ENCODE measurements at places on chromosomes 11 and 22.
A peak's percentile ranks its signal among the peaks of the same experiment; 100 is the strongest.

DNA sequence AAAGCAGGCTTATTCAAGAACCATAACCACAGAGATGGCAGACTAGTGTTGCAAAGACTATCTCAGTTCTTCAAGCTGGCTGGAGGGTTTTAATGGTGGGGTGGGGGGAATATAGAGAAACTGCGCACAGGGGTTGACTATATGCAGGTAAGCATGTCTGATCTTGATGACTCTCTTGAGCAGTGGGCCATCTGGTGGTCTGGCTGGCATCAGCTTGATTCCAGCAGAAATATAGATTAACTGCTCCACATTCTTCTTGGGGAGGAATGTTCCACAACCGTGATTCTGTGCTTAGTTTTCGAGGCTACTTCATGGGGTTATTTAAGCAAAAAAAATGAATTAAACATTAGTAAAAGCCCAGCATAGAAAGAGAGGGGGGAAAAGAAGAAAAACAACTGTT lies 158.8 kb upstream of the PGR start:
- no peak for DNase-seq

DNA sequence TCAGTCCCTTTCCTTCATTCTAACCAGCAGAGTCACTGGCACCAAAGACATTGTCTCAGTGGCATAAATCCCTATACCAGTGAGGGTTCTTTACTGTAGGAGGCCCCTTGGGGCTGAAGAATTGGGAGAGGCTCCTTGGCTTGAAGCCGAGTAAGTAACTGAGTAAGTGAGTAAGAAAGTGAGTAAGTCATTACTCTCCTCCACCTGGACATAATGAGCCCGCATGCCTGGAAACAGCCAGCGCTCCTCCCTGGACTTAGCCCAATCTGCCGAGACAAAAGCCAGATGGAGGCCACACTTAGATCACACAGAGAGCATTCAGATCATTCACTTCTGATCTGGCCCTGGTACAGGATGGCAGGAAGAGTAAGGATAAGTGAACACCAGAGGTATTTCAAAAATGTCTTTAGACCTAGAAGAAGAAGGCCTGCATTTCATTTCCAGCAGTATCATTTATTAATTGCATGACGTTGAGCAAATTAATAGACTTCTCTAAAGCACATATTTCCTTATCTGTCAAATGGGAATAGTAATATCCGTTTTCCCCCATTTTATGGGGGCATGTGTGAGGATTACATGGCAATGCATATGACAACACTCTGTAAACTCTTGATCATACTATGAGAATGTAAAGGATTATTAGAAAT lies 8.2 kb upstream of the MICAL3 start:
- no peak for DNase-seq

GRCh38 chr11:76615950-76616349 lies 54.6 kb downstream of the LRRC32 start:
- no peak for DNase-seq

DNA sequence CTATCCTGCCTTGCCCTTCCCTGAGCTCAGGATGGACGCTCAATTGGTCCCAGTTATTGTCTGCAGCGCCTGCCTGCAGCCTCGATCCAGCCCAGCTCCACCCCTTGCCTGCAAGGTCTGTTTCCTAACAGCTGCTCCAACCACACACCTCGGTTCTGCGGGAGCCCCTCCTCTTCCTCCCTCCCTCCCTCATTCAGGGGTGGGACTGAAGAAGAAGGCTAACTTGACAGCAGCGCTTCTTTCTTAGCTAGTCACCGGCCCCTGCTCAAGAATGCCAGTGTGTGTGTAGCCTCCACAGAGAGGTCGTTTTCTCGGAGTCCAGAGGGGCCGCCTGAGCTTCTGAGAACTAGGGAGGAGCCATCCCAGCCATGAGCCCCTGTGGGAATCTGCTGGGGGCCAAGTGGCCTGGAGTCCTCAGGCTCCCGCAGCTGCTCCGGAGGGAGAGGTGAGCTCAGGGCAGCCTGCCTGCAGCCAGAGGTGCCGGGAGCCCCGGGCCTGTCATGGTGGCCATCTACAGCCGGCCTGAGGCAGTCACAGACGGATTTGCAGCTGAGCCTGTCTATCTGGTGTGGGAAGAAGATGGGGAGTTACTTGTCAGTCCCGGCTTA lies 36.1 kb downstream of the LIMK2 start:
- peak; percentile 72 for DNase-seq

- DNase-seq = no peak
Observed at GRCh38 chr22:19959587-19960490, 18.2 kb upstream of the TXNRD2 start.

DNA sequence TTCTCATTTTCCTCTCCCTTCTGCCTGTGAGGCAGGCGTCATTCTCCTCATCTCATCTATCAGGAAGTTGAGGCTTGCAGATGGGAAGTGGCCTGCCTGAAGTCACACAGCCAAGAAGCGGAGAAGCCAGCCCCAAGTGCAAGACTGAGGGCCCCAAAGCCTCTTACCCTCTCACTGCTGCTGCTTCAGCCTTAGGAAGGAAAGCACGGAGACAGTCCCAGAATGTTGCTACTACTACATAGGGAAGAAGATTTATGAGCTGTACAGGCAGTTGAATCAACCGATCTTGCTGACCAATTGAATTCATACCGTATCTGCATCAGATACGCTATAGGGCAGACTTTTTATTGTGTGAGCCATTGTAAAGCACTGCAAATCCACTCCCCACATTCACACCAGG lies 89.0 kb downstream of the CWC15 start:
- DNase-seq = no peak

DNA sequence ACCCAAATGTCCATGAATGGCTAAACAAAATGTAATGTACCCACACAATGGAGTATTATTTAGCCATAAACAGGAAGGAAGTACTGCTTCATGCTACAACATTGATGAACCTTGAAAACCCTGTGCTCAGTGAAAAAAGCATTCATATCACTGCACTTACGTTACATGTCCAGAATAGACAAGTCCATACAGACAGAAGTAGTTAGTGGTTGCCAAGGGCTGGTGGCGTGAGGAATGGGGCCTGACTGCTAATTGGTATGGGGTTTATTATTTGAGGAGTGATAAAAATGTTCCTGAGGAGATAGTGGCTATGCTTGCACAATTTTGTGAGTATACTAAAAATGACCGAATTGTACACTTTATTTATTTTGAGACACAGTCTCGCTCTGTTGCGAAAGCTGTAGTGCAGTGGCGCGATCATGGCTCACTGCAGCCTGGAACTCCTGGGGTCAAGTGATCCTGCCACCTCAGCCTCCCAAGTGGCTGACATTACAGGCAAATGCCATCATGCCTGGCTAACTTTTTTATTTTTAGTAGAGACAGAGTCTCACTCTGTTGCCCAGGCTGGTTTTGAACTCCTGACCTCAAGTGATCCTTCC lies 7.7 kb upstream of the SYVN1 start:
- DNase-seq = no peak

- no peak for DNase-seq
Observed at GRCh38 chr11:1336836-1337646, 27.6 kb upstream of the TOLLIP start.

DNA sequence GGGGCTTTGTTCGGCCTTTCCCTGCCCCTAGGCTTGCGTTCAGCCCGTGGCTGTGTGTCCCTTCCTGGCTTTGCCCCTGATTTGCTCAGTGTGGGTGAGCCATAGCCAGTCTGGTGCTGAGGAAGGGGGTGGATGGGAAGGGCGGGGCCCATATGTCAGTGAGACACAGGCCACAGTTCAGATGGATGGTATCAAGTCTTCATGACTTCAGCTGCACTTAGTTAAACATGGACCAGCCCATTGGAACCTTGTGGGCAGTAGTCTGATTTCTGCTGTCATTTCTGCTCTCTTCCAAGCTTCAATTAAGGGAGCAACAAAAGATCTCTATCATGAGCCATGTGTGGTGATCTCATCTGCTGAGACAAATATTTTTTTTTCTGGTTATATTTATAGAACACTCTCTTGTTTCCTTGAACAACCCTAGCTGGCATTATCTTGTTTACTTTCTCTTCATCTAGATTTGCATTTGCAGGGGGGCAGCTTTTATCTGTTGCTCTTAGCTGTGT lies 21.6 kb upstream of the PEX26 start:
- no peak for DNase-seq

DNA sequence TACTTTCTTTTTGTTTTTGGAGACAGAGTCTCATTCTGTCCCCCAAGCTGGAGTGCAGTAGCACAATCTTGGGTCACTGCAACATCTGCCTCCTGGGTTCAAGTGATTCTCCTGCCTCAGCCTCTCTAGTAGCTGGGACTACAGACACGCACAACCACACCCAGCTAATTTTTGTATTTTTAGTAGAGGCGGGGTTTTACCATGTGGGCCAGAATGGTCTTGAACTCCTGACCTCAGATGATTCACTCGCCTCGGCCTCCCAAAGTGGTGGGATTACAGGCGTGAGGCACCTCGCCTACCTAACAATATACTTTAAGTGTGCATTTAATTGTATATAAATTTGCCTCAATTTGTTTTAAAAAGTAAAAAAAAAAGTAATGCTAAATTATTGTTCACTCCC lies 38.4 kb downstream of the GRK3 start:
- no peak for DNase-seq

GRCh38 chr22:45336971-45337431 lies 27.3 kb downstream of the FAM118A start:
- DNase-seq = no peak

- DNase-seq = no peak
Observed at GRCh38 chr11:133697603-133698180, 147.6 kb downstream of the SPATA19 start.

DNA sequence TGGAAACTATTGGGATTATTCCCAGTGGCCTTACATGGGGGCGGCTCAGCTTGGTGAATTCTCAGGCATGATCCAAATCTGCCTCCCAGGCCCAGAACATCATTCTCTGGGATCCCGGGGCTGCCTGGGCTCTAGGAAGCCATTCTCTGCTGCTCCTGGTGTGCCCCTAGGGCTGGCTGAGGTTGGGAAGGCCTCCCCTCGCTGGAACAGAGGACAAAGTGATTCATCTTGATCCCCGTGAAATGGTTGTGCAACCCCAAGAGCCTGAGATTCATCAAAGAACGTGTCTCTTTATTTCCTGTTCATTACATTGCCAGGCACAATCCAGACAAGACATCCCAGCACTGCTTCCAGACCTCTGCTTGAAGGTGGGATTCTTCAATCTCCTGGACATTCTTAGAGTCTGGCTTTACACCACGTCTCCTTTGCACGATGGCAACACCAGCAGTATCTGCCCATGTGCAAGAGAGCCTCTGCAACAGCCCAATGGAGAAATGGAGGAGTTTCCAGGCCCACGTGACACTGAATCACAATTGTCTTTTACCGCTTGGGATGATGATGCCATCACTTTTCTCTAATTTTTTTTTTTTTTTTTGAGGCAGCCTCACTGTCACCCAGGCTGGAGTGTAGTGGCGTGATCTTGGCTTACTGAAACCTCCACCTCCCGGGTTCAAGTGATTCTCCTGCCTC lies 52.3 kb downstream of the TST start:
- no peak for DNase-seq

DNA sequence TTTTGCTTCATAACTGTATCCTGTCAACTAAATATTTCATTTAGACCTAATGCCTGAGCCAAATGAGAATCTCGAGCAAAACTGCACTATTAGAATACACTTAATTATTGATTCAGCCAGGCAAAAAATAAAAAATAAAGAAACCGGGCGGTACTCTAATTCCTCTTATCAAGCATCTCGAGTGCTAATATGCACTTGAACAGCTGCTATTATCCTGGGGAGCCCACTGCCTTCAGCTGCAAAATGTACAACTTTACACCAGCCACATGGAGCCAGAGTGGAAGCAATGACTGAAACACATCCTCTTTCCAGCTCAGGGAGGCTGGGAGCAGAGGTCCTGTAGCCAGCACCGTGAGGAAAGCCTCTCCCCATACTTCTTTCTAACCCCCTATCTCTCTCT lies 390.0 kb upstream of the CADM1 start:
- DNase-seq = no peak

DNA sequence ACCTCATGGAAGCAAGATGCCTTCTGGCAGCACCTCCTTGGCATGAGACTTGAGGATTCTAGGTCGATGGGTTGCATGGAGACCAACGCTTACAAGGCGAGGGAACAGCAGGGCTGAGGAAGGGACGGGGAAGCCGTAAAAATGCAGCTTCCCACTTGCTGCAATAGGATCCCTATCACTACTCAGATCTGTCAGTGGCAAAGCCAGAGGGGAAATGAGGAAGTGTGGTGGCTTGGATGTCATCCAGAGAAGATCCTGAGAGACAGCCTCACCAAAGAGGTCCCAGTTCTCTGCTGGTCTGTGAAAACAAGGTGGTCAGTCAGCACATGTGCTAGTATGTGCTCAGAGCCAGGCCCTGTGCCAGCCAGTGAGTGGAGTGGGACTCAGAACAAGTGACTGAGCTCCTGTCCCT lies 22.2 kb downstream of the CYB5R2 start:
- DNase-seq = no peak

DNA sequence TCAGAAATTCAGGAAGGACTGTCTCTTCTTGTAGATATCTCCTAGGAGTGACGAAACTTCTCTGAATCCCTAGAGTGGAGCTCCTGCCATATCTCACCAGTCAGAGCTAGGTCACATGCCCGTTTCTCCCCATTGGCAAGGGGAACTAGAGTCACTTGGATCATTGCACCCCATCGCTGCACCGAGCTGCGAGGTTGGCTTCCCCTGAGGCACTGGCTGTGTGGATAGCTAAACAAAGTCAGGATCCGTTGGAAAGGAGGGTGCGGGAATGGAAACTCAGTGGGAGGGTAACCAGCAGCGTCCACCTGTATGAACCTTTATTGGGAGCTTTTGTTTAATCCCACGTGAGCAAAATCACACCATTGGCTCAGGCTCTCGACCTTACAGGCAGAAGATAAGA lies 283.8 kb downstream of the BRD1 start:
- no peak for DNase-seq

DNA sequence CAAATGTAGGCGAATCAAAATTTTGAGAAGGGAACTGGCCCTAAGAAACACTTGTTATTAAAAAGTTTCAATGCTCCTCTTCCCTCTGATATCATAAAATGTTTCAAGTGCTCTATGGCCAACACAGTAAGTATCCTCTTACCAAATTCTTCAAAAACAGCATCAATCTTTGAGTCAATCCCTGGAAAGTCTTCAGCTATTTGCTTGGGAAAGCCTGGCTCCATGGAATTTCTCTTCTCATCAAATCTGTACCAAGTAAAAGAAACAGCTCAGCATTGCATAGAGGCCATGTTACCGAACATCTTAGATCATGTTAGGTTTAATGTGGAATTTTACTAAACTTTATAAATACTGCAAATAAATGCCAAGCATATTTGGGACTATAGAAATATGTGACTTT lies 6.3 kb downstream of the MMP3 start:
- no peak for DNase-seq

GRCh38 chr11:45146072-45147016 lies at the start of gene PRDM11:
TSS of gene PRDM11 (plus strand) at chr11:45146639. CDS start at chr11:45181767, 35,128 bp downstream.
- peak; percentile 64 for DNase-seq

GRCh38 chr22:25085156-25085555 lies 114.5 kb upstream of the CRYBB3 start:
- no peak for DNase-seq

GRCh38 chr11:114054806-114055205 lies 4.7 kb upstream of the ZBTB16 start:
- no peak for DNase-seq

DNA sequence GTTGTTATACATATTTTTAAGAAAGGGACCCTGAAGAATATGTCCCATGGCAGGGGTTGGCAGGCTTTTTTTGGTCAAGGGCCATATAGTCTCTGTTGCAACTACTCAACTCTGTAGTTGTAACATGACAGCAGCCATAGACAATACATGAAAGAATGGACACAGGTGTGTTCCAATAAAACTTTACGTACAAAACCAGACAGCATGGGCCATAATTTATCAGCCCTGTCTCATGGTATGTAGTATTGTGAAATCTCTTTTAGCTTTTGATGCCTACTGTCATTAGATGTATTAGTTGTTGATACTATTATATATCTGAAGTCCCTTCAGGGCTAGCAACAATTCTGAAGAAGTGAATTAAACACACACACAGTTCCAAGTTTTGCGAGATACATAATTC lies 2.6 kb downstream of the ZBED5 start:
- no peak for DNase-seq

Measured in fibroblast of skin of left quadriceps (primary cell).